ENCODE measurements at places on chromosomes 2 and 18.

DNA sequence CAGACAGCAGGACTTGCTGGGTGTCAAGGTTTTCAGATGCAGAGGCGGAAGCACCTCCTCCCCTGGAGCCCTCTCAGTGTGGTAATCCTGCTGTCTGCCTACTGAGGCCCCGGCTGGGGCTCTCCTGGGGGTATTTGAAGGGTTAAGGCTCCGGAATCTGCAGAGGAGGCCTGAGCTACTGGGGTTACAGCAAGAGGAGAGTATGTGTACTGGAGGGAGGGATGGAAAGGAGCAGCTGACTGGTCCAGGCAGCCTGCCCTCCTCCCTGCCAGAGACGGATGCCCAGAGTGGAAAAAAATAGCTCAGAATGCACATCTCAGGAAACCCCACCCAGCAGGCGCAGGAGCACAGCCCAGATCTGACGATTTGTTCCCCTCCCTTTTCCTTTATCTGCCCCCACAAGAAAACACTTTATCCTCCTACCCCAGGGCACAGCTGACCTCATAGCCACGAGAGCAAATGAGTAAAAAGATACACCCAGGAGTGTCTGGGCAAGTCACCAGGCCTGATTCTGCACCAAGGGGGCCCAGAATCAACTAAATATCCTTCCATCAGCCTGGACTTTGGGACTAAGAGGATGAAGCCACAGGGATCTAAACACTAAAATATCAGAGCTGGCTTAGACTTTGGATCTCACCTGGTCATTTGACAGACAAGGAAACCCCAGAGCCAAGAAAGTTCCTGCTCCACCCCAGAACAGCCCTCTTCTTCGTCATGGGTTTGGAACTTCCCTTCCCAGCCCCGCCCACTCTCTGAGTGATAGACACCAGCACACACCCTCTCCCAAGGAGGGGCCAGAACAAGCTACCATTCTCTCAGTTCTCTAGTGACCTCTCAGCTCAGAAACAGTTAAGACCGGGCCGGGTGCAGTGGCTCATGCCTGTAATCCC is 5.5 kb downstream of the TMBIM1 start:
- DNase-seq, result peak; percentile 92

DNA sequence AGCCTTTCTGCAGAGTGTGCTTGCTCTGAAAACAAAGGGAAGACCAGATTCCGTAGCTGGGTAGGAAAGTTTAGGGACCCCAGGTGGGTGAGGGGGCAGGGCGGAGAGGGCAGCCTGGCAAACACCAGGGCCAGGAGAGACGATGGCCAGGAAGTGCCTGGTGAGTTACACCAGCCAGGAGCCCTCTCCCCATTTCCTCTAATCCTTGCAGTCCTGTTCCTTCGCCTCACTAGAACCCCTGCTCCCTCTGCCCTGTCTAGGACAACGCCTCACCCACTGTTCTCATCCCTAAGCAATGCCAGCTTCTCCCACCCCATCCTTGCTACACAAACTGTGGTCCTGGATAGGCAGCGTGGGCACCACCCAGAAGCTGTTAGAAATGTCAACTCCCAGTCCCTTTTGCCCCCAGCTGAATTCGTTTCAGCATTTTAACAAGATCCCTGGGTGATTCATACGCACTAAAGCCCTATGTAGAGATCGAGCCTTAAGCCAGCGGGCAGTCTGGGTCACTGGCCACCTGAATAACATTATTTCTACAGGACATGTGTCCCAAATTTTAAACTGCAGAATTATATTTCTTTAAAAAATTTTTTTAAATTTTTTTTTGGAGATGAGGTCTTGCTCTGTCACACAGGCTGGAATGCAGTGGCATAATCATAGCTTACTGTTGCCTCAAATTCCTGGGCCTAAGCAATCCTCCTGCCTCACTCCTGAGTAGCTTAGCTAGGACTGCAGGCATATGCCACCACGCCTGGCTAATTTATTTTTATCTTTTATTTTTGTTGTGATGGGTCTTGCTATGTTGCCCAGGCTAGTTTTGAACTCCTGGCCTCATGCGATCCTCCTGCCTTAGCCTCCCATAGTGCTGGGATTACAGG is 10.9 kb downstream of the WIPF1 start:
- no peak for DNase-seq

DNA sequence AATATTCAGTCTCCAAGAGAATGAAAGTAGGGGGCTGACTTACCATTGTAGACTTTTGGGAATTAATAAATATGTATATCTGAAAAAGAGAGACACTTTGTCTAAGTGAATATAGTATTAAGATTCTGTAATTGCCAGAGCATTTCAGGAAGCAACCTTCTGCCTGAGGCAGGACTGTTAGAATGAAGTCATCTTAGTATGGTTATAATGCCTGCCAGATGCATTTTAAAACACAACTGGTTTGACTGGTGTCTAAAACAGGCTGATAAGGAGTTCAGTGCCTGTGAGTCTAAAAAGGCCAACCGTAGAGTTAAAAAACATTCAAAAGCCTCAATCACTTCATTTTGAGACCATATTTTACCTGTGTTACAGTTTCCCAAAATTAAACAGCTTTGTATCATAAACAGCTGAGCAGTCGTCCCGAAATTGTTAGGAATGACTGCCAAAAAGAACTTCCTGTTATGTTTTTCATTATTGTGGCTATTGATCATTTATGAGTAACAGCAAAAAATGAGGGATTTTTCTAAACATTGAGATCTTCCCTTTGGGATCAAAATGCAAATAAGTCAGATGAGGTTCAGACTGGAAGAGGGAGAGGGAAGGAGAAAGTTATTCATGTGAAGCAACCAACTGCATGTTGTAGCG is 443.9 kb downstream of the PID1 start:
- no peak for DNase-seq

- DNase-seq, result no peak
These were observed 19.2 kb downstream of the ATOH8 start for GRCh38 chr2:85772841-85773491.

- DNase-seq, result no peak
These were observed 131.0 kb downstream of the ZAP70 start for GRCh38 chr2:97844311-97844859.
